ENCODE measurements at places on chromosomes 7 and 10. TPM values are rescaled to one million over a fixed set of nuclear protein-coding genes. Genes with fewer than 3 reads are reported as not detected.

AVPI1 gene
- total RNA-seq = 0.83 TPM

HYAL4 gene
- total RNA-seq = not detected

KEL gene
- 0.76 TPM for total RNA-seq

CAMK2B gene
- 0.27 TPM for total RNA-seq

CPA2 gene
- not detected for total RNA-seq

LSM5 gene
- total RNA-seq = 51.2 TPM

SNX10 gene
- 45.7 TPM for total RNA-seq

STYXL1 gene
- 34.1 TPM for total RNA-seq

VWA2 gene
- not detected for total RNA-seq

PFKP gene
- total RNA-seq = 153 TPM

EGR2 gene
- total RNA-seq = 22.9 TPM

LIPN gene
- total RNA-seq = not detected

RP9 gene
- total RNA-seq = 13.9 TPM

CC2D2B gene
- total RNA-seq = 0.76 TPM

SLC18A3 gene
- total RNA-seq = not detected
